ENCODE measurements at places on chromosomes 16 and 17.

- DNase-seq: no peak
Observed at GRCh38 chr17:78566947-78567346, 10.2 kb downstream of the DNAH17 start.

GRCh38 chr16:82083710-82084353 is 48.8 kb downstream of the HSD17B2 start:
- DNase-seq: no peak

DNA sequence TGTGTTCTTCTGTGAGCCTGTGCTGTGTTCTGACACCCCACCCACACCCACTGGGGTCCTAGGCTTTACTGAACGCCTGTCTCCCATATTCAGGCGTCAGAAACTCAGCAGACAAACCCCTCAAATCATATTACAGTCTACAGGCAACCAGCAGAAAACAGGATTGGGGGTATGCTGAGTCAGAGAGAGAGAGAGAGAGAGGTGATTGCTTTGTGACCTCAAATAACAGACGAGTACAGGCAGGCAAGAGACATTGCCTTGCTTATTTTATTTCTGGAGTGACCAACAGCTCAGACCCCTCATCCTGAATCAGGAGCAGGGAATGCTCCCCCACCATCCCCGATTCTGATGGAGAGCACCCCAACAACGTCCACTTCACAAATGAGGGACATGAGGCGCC is 473.9 kb downstream of the PMP22 start:
- DNase-seq: no peak

DNA sequence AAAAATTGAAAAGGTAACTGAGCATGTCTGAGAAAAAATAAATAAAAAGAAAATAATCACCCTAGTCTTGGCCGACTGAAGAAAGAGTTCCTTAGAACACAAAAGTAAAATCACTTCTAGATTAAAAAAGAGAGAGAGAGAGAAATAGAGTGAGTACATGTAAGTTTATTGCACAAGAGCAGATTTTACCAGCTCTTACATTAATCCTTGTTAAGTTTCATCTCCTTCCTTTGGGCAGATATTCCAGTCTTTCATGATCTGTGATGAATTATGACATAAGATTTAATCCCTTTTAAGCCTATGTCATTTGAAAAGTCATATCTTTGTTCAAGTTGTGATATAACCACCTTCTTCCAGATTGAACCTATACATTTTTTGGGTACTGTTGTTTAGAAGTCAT is 54.8 kb downstream of the NFAT5 start:
- DNase-seq: no peak
